Cerebellar nuclear complex (tissue), 1 donor: ENCODE measurements at places on chromosomes 3 and 15.

- DNase-seq: no peak
Measured at GRCh38 chr3:151933234-151933853, 59.9 kb downstream of the SUCNR1 start.

DNA sequence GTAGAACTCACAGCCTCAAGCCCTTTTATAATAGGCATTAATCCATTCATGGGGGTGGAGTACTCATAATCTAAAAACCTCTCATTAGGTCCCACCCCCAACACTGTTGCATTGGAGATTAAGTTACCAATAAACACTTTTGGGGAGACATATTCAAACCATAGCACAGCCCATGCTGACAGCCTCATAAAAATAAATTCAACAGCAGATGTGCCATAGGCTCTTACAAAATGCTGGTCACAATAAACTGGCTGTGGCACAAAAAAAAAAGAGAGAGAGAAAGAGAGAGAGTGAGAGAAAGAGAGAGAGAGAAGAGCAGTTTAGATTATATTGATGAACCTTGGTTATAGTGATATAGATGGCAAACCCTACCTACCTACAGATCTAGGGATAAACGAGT, 1000.9 kb downstream of the TUSC7 start:
- no peak for DNase-seq

GRCh38 chr3:120369037-120369467, 19.9 kb upstream of the LRRC58 start:
- DNase-seq: no peak

DNA sequence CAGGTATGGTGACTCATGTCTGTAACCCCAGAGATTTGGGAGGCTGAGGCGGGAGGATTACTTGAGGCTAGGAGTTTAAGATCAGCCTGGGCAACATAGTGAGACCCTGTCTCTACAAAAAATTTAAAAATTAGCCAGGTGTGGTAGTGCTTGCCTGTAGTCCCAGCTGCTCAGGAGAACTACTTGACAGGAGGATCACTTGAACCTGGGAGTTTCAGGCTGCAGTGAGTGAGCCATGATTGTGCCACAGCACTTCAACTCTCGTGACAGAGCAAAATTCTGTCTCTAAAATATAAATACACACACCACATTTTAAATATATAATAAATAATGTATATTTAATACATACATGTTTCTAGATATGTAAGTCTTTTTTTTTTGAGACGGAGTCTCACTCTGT, 53.5 kb upstream of the TEX264 start:
- no peak for DNase-seq

GRCh38 chr3:169246158-169246557, 417.4 kb downstream of the MECOM start:
- DNase-seq: no peak

GRCh38 chr15:23437673-23438072, 9.4 kb downstream of the GOLGA6L2 start:
- DNase-seq: no peak

GRCh38 chr15:79523266-79523665, 91.1 kb downstream of the MINAR1 start:
- DNase-seq: no peak

GRCh38 chr3:156037356-156037755, 83.0 kb upstream of the KCNAB1 start:
- no peak for DNase-seq

- no peak for DNase-seq
Measured at GRCh38 chr3:114351123-114351821, 57.4 kb downstream of the TIGIT start.

DNA sequence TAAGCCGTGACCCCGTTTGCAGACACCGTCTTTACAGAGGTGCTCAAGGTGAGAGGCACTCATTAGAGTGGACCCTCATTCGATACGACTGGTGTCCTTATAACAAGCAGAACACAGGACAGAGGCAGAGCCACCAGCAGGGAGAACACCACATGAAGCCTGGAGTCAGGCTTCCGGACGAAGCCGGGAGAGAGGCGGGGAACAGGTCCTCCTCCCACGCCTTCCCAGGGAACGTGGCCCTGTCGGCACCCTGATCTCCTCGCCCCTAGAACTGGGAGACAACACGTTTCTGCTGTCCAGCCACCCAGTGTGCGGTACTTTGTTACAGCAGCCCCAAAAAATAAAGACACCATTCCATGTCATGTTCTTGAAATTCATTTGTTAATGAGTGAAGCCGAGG, 33.6 kb downstream of the ZDHHC19 start:
- DNase-seq: no peak

DNA sequence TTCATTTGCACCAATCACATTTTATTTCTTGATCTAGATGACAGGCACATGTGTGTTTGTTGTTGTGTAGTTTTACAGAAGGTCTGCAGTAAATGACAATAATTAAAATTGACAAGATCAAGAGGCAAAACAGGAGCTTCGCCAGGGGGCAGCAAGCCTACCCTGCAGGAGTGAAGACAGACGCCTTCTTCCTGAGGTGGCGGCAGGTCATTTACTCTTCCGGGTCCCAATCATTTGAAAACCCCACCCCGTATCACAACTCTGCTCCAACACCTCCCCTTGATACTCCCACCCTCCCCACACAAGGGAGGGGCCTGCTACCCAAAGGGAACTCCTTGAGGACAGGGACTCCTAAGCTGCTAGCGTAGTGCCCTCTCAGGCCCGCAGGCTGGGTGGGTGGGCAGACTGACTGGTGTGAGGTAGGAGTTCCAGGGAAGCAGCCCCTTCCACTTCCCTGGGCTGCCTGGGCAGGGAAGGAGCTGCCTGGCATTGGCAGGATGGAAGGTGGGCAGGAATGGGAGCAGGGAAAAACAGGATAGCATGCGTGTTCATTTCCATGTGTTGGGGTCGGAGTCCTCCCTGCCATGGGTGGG, 13.1 kb downstream of the CHDH start:
- no peak for DNase-seq

- DNase-seq: no peak
Measured at GRCh38 chr15:59501597-59501996, 63.6 kb downstream of the FAM81A start.

GRCh38 chr3:126684218-126684751, 19.8 kb upstream of the CHCHD6 start:
- no peak for DNase-seq

DNA sequence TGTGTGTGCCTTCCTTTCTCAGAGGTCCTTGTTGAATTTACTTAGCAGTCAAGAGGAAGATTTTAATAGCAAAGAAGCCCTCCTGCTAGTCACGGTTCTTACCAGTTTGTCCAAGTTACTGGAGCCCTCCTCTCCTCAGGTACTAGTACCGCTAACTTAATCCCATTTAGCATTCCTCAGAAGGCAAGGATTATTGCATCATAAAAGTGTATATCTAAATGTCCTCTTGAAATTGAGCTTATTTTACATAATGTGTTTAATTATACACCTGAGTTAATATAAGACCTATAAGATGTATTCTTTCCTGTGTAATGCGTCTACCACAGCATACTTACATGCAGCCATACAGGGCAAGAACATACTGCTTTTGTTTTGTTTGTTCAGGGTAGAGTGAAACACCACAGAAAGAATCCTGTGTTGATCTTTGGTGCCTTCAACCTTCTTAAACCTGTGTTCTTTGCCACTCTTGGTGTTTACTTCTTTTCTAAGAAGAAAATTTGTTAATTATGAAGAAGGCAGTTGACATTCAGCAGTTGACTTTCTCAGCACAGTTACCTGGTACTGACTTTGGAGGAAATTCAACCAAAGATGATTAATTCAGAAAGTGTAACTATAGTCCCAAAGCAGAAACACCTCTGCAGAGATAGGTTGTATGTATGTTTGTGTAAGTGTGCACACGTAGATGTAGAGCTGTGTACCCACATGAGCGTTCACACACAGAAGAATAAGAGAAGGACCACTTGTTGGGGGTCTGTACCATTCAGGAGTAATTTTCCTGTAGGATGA, 33.1 kb downstream of the POLG start:
- DNase-seq: no peak

DNA sequence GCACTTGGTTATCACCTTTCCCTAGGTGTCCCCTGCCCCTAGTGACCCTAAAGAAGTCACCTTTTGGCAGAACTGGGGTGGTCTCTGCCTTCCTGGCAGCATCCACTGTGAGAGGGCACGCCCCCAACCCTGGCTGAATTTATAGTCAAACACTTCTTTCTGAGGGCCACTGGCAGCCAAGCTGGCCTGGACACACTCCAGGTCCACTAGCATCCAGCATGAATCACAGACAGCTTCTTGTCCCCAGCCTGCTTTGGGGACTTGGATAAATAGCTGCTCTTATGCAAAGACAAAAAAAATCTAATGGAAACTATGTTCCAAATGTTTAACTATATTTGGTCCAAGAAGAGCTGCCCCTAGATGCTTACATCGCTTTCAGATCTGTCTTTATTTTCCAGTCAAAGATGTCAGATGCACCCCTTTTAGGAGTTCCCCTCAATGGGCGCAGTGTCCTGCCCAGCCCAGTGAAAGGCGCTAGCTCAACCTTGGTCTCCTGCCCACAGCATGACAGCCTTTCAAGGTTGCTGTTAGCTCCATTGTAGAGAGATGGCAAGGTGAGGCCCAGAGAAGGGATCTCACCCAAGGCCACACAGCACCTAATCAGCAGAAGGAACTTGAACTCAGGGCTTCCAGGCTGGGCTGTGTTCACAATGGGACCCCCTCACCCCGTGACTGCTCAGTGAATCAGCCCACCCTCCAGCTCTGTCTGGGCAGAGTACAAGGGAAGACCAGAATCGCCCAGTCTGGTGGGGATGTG, 7.0 kb downstream of the RASL12 start:
- no peak for DNase-seq

- no peak for DNase-seq
Measured at GRCh38 chr15:85024509-85025336, 43.1 kb downstream of the PDE8A start.

DNA sequence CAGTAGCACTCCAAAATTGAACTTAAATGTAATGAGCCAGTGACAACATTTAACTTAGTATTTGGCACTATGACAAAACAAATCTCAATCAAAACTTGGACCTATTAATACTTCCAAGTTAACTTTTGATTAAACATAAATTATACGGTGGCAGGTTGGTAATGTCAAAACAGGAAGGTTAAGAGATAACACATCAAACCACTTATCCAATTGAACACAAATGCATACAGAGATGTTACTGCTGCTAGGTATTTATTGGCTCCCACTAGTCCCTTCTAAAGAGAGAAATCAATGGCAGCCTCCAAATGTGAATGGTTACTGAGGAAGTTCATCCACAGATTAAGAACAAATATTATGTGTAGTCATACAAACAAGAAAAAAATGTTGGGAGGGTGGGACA, 1.8 kb downstream of the GSK3B start:
- DNase-seq: no peak

- DNase-seq: no peak
Measured at GRCh38 chr15:40471808-40472150, 995 bp downstream of the CHST14 start.

DNA sequence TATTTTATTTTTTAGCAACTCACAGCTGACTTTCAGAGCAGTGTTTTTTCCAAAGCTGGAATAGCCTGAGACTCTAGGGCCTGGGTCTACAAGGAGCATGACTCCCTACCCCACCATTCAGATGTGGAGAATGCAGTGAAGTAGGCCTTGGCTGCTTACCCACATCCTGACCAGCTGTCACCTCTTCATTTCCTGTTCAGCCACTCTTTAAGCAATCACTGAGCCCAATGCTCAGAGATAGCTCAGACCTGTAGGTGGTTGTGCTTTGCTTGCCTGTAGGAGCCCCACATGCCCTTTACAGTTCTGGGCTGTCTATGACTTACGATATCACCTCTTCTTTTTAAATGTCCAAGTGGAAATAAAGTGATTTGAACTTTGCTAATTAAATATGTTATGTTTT, 148.1 kb downstream of the NEK11 start:
- no peak for DNase-seq

- no peak for DNase-seq
Measured at GRCh38 chr3:169232863-169233262, 430.6 kb downstream of the MECOM start.

DNA sequence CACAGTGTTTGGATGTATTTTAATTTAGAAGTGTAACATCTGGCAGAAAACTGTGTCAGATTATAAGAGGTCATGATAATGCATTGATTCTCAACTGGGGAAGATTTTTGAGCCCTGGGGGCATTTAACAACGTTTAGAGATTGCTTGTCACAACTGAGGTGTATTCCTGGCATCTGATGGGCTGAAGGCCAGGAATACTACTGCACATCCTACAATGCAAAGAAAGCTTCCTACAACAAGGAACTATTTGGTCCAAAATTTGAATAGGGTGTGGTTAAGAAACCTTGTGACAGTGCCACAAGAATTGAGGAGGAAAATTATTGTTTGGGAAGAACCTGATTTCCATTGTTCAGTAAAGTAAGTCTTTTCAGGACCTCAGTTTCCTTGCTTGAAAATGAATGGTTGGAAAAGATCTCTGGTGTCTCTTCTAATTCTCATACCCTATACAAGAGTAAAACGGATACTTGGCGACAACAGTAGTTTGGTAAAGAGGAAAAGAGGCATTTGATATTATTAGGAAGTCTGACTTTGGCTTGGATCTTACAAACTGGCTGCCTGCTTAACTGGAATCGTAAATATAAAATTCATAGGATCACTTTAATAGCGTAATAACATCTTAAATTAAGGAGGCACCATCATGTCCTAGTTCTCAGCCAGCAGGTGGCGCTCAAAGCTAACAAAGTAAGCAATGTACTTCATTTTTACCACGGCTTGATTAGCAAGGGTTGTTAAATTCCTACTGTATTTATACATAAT, 4.3 kb downstream of the DAZL start:
- peak; percentile 35 for DNase-seq

GRCh38 chr15:26129852-26130251, 266.7 kb upstream of the ATP10A start:
- no peak for DNase-seq

DNA sequence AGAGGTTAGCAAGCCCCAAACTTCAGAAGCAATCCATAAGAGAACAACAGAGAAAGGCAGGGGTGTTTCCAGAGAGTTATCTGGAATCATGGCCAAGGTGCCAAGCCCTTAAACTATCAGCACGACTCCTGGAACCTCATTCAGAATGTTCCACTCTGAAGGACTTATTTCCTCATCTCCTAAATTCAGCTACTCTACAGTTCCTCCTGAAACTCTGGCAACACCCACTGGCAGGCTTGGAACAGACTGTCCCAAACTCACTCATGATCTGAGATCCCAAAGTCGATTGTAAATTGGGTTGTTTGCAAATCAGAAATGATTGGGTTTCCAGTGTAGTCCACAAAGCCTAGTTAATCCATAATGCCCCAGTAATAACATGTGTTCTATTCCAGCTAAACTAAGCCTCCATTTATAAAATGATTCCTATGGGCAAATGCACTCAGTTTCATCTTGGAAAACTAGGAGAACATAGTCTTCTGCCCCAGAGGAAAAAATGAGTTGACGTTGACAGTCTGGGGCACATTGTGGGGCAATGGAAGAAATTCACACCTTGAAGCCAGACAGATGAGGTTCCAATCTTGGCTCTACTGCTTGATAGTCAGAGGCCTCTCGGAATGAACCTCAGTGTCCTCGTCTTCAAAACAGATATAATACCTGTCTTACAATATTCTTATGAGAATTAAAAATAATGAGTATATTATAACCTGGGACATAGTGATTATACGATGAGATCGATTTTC, 65.9 kb downstream of the SLCO2A1 start:
- no peak for DNase-seq

- no peak for DNase-seq
Measured at GRCh38 chr3:48847053-48847503, 596 bp downstream of the PRKAR2A start.
